ENCODE measurements at places on chromosomes 6 and 20. TPM values are rescaled to one million over a fixed set of nuclear protein-coding genes. Genes with fewer than 3 reads are reported as not detected.

PTCHD4 gene
- total RNA-seq, result not detected

IL17A gene
- total RNA-seq, result not detected

ATAT1 gene
- total RNA-seq, result 8.3 TPM

UBE3D gene
- 6.0 TPM for total RNA-seq

SYNJ2 gene
- total RNA-seq, result 17.2 TPM

ADGRB3 gene
- not detected for total RNA-seq

Measured in CD4-positive, alpha-beta memory T cell (primary cell).